Forelimb muscle (tissue), 1 donor: ENCODE measurements at places on chromosomes 1 and 21. TPM values are rescaled to one million over a fixed set of nuclear protein-coding genes. Genes with fewer than 3 reads are reported as not detected.

Gene PLEKHA6
- 3.0 TPM for polyA plus RNA-seq

Gene CHI3L1
- 1.1 TPM for polyA plus RNA-seq

Gene TRNP1
- 0.96 TPM for polyA plus RNA-seq

Gene TOR1AIP2
- polyA plus RNA-seq = 29.9 TPM

Gene FAM72A
- 3.6 TPM for polyA plus RNA-seq

Gene IFNAR2
- 10.0 TPM for polyA plus RNA-seq

Gene ANKRD35
- polyA plus RNA-seq = 2.9 TPM

Gene KLF18
- not detected for polyA plus RNA-seq

Gene AURKAIP1
- polyA plus RNA-seq = 69.3 TPM

Gene TAS1R1
- 5.5 TPM for polyA plus RNA-seq

Gene NPHS2
- not detected for polyA plus RNA-seq

Gene FNDC5
- polyA plus RNA-seq = 194 TPM

Gene C1orf53
- 1.8 TPM for polyA plus RNA-seq

Gene PCBP3
- 0.89 TPM for polyA plus RNA-seq

Gene LCE1A
- polyA plus RNA-seq = not detected

Gene CYYR1
- polyA plus RNA-seq = 12.0 TPM

Gene ID3
- 43.9 TPM for polyA plus RNA-seq

Gene TXNDC12
- 35.5 TPM for polyA plus RNA-seq

Gene FALEC
- 1.1 TPM for polyA plus RNA-seq

Gene PTAFR
- 1.7 TPM for polyA plus RNA-seq

Gene TEDDM1
- polyA plus RNA-seq = 0.11 TPM

Gene RHD
- polyA plus RNA-seq = 1.0 TPM

Gene DYNLT5
- polyA plus RNA-seq = 5.2 TPM

Gene RBP7
- 3.2 TPM for polyA plus RNA-seq

Gene VWA5B1
- polyA plus RNA-seq = 0.13 TPM

Gene CRYBG2
- not detected for polyA plus RNA-seq

Gene CR1L
- polyA plus RNA-seq = 0.52 TPM

Gene PPM1J
- polyA plus RNA-seq = 3.9 TPM

Gene CLDN8
- not detected for polyA plus RNA-seq

Gene LRRC53
- not detected for polyA plus RNA-seq

Gene TSPAN2
- 20.1 TPM for polyA plus RNA-seq

Gene RPS8
- 3,224 TPM for polyA plus RNA-seq

Gene CD247
- 1.2 TPM for polyA plus RNA-seq

Gene CALML6
- polyA plus RNA-seq = 281 TPM

Gene LY9
- 0.34 TPM for polyA plus RNA-seq

Gene PDPN
- polyA plus RNA-seq = 39.3 TPM

Gene CCDC185
- not detected for polyA plus RNA-seq

Gene NOS1AP
- polyA plus RNA-seq = 0.56 TPM

Gene PLA2G5
- polyA plus RNA-seq = 0.25 TPM

Gene PPIH
- 37.9 TPM for polyA plus RNA-seq

Gene SH2D1B
- 0.71 TPM for polyA plus RNA-seq

Gene SPRR2D
- not detected for polyA plus RNA-seq

Gene CFHR4
- not detected for polyA plus RNA-seq

Gene KCNJ9
- 0.10 TPM for polyA plus RNA-seq

Gene ITPKB
- 18.9 TPM for polyA plus RNA-seq

Gene RFX5
- polyA plus RNA-seq = 23.0 TPM

Gene CDCA8
- 7.0 TPM for polyA plus RNA-seq

Gene PLD5
- polyA plus RNA-seq = 1.2 TPM

Gene CACNA1S
- polyA plus RNA-seq = 56.1 TPM
